Neural progenitor cell (in vitro differentiated cells): ENCODE measurements at places on chromosomes 3 and 15.
A peak's percentile ranks its signal among the peaks of the same experiment; 100 is the strongest.

DNA sequence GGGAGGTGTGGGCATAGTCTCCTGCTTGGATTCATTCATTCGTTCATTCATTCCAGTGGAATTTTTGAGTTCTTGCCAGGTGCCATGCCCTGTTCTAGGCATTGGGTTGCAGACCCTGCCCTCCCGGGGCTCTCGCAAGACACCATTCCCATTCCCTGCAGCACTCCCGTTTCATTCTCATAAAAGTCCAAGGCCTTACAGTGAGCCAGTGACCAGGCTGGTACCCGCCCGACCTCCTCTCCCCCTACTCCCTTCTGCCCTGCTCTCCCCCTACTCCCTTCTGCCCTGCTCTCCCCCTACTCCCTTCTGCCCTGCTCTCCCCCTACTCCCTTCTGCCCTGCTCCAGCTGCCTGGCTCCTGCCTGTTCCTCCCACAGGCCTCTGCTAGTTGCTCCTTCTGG, 41.9 kb downstream of the AMOTL2 start:
- DNase-seq, result no peak

DNA sequence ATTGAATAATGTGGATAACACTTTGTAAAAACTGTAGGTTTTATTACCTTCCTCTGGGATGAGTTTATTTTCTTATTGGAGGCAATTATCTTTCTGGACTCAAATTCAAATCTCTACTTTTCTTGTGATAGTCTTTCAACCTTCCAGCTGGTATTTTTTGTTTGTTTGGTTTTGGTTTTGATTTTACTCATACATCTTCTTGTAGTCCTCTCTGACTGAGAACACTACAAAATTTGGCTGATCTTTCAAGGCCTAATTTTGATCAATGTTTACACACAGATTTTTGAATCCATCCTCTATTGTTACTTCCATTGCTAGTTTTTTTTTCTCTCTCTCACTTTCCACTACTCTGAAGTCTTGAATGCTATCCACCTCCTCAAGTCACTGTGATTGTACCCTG, 303.8 kb upstream of the NECTIN3 start:
- no peak for DNase-seq

DNA sequence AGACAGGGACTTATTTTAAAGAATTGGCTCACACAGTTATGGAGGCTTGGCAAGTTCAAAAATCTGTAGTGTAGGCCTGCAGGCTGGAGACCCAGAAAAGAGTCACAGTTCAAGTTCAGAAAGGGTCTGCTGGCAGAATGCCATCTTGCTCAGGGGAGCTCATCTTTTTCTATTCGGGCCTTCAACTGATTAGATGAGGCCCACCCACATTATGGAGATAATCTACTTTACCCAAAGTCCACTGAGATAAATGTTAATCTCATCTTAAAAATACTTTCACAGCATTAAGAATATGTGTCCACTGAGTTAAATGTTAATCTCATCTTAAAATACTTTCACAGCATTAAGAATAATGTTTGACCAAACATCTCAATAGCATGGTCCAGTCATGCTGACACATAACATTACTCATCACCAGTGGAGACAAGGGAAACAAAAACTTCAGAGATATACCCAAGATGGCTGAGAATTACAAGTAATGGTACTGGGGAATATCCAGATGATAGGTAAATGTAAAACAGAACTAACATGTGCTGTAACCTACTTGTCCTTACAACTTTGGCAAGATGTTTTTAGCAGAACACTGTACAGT, 74.3 kb upstream of the STAC start:
- DNase-seq, result no peak

DNA sequence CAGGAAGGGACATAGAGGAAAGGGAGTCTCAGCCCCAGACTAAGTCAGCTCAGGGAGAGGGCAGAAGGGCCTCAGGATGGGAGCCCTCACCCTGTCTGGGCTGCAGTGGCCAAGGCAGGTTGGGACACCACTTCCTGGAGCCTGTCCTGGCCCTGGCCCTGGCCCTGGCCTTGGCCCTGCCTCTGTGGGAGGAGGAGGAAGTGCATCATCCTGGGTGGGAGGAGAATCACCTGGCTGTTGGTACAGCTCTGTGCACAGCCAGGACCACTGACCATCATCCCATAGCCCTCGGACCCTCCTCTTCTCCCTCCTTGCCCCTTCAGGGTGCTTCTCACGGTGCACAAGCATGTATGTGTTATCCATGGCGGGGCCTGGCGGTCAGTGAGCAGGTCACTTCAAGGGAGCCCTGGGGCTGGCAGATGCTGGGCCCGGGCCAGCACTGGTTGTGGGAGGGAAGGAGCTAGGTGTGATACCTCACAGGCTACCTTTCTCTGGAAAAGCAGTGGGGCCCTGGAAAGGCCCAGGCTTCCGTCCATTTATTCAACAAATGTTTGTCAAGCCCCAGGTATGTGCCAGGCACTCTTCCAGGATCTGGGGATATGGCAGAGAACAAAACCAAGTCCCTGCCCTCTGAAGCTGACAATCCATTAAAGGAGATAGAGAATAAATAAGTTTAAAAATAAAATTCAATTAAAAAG, 8.2 kb upstream of the APEH start:
- DNase-seq, result no peak

DNA sequence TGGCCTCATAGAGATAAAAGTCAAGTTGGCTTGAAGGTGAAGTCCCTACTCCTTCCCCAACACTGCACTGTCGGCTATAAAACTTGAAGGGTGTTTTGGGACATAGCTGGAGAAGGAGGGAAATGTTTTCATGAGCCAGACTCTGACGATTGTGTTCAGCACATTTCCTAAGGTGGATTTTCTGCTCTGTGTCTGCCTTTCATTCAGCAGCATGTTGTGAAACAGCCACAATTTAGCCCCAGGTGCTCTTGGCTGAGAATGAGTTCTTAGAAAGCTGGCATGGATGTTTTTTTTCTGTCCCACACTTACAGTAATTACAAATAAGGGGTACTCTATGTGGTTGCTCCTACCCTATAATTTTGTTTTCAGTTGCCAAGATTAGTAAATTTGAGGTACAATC, 492.4 kb downstream of the MCTP2 start:
- DNase-seq, result no peak

DNA sequence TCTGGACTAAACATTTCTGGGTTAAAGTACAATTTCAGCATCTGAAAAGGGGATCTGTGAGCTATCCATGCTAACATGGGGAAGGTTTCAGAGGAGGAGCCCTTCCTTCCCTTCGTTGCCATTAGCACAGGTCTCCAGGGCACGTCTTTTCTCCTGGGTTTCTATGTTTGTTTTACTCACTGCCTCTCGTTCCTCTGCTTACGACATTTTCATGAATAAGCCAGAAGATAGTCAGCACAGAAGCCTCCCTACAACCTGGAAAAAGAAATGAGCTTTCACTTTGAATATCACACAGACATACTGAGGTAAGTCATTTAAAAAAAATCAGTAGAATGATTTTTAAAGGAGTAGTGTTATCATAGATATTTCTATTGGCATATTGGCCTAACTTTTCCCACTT, 117.2 kb upstream of the KCNMB2 start:
- DNase-seq, result no peak

DNA sequence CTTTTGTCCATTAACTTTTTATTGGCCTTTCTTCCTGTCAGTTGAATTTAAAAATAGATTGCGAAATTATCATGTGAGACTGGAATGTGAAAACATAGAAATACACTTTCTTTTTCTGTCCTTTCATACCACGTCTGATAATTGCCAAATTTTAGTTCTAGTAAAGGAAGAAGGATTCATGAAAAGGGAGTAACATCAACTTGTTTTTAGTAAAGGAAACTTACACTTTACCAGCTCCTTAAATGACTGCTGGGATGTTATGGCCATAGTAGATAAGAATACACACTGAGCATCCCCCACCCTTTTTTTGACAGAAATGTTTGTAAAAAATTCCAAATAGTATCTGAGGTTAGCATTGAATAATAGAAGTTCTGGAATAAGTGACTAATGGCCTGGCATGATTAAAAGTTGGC, 137.9 kb downstream of the NEO1 start:
- DNase-seq, result no peak

DNA sequence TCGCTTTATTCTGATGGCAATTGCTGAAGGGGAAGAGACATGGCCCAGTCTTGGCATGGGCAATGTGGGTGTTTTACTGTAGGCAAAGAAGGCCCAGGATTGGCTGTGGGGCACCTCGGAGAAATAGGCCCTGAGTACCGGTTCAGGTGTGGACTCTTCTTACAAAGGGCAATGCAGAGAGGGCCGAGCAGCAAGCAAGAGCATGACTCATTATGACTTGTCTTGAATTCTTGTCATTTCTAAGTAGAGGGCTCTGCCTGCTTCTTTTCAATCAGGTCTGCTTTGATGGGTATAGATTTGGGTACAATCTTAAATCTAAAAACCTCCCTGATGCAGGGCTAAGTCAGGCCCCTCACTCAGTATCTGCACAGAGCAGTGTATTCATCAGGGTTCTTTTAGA, 14.8 kb upstream of the BUB1B start:
- DNase-seq, result no peak

GRCh38 chr15:80971143-80971542, 18.5 kb downstream of the MESD start:
- DNase-seq, result no peak

GRCh38 chr3:34533451-34533850, 735.0 kb downstream of the PDCD6IP start:
- DNase-seq, result no peak

DNA sequence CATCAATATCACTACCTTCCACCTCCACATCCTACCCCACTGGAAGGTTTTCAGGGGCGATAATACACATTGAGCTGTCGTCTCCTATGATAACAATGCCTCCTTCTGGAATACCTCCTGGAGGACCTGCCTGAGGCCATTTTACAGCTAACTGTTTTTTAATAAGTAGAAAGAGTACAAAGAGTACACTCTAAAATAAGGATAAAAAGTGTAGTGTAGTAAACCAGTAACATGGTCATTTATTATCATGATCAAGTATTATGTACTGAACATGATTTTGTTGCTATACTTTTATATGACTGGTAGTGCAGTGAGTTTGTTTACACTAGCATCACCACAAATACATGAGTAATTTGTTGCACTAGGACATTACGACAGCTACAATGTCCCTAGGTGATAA, 46.6 kb upstream of the SSR3 start:
- no peak for DNase-seq

GRCh38 chr15:40338041-40338657, 2.6 kb downstream of the CCDC9B start:
- DNase-seq, result peak; percentile 88

GRCh38 chr3:59894425-59895121, 844.7 kb upstream of the CFAP20DC start:
- DNase-seq, result no peak

DNA sequence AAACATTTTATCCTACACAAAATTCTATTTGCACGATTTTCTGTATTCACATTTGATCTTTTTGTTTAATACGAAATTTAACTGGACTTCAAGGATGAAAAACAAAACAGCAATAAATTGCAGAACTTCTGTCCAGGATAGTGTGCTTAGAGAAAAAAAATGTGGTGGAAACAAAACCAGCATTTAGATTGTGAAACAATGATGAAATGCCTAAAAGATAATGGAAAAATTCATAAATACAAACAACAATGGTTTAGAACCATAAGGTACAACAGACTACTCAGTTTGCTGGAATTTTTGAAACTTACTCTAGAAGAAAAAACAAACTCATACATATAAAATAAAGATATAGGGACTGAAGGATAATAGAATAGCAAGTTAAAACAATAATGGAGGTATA, 234.0 kb downstream of the BCHE start:
- DNase-seq, result no peak

DNA sequence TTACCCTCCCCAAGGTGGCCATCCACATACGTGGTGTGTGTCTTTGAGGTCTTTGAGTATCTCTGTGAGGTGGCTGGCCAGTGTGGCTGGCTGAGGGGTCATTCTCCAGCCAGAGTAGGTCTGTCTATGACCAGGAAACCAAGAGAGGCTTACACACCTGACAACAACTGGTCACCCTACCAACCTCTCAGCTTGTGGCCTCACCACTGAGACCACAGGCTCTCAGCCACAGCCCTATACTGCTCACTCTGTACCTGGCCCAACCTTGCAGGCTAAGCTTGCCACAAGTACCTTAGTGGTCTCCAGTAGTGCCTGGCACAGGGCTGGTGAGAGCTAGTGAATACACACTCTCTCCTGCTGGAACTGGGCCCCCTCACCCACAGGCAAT, 5.1 kb downstream of the HEMK1 start:
- DNase-seq, result no peak

- DNase-seq, result no peak
These were observed 11.3 kb downstream of the CPN2 start for GRCh38 chr3:194339840-194340239.

- DNase-seq, result no peak
These were observed 61.7 kb downstream of the FSIP1 start for GRCh38 chr15:39720621-39721611.

GRCh38 chr3:98793971-98794370, 30.8 kb downstream of the ST3GAL6 start:
- DNase-seq, result no peak

DNA sequence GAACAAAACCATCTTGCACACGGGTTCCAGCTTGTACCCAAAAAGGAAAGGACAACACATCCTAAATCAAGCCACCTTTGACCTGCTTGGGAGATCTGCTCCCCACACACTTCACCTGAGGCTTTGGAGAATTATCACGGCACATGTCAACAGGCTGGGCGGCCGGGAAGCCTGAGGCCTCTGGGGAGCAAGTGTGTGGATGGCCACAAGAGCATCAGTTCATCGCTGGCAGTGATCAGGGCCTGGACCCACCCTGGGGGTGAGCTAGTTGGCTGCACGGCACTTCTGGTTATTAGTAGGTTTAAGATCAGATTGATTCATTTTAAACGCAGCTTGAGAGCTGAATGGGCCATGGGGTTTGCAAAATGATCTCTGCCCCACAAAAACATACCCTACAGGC, 108.5 kb downstream of the CHSY1 start:
- DNase-seq, result no peak

DNA sequence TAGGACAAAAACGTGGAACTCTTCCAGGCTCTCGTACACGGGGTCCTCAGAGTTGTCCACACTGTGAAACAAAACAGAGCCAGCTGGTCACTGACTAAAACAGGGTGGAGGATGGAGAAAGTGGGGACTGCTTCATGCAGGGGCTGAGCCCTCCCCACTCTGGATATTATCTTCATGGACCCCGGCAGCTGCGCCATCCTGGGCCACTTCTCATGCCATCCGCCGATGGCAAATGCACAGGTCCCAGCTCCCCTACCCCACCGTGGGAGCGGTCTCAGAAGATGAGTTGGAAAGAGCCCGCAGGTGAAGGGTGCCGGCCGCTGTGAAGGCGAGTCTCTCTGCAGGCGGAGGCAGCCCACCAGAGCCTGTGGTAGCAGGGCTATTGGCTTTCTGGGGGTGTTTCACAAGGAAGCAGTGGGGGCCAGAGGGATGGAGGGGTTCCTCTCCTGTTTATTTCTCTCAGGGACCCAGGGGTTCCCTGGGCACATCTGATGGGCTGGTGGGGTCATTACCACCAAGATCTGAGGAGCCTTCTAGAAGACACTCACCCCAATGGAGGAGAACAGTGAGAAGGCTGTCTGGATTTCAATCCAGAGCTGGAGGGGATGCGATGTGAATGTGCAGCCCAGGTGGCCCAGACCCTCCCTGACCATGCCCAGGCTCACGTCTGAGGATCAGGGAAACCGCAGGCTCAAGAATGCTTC, 177.3 kb downstream of the KLF13 start:
- no peak for DNase-seq

- no peak for DNase-seq
These were observed 1.1 kb downstream of the TPRG1 start for GRCh38 chr3:189172668-189173419.

- DNase-seq, result no peak
These were observed 344.6 kb upstream of the DCBLD2 start for GRCh38 chr3:99246010-99246654.
